ENCODE measurements at places on chromosomes 7 and 10.

DNA sequence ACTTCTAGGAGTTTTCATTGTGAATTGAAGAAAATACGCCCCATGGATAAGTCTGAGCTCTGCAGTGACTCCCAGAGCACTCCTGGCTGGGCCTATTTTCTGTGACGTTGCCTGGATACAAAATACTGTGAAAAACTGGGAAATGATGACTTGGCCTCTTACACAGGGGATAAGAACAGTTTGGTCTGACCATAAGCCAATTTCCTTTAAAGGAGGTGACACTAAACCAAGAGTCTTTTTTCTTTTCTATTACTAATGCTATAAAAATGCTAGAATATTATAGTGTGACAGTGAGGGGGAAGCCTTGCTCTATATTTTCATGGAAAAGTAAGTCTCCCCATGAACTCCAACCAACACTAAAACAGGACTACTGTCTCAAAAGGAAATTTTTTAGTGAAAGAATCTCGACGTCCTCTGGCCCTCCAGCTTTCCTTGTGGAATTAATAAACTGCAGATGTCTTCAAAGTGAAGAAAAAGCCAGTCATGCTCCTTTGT, 45.5 kb downstream of the MYOF start:
- DNase-seq, result no peak

DNA sequence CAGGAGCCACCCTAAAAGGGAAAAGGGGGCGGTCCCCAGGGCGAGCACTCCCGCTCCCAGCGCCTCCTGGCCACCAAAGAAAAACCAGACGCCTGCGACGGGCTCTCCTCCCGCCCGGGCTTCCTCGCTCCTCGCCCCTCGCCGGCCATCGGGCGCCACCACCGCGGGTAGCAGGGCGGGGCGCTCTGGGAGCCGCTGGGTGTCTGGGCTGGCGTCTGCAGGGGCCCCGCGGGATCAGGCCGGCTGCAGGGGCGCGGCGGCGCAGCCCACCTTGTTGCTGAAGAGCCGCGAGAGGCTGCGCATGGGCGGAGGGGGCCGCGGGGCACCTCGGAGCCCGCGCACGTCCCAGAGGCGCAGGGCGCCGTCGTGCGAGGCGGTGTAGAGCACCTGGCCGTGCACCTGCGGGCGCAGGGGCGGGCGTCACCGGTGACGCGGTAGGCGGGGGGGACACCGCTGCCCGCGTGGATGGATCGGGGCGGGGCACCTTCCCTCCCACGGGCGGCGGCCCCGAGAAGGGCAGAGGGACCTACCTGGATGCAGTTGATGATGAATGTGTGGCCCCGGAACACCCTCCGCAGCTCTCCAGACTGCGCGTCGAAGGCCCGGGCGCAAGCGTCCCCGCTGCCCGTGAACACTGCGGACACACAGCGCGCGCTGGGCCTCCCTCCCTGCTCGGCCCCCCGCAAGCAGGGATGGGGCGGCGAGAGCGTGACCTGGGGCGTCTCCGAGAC, 28.3 kb downstream of the WDR86 start:
- DNase-seq, result peak; percentile 35

GRCh38 chr7:51007551-51008505, 225.1 kb upstream of the GRB10 start:
- no peak for DNase-seq

DNA sequence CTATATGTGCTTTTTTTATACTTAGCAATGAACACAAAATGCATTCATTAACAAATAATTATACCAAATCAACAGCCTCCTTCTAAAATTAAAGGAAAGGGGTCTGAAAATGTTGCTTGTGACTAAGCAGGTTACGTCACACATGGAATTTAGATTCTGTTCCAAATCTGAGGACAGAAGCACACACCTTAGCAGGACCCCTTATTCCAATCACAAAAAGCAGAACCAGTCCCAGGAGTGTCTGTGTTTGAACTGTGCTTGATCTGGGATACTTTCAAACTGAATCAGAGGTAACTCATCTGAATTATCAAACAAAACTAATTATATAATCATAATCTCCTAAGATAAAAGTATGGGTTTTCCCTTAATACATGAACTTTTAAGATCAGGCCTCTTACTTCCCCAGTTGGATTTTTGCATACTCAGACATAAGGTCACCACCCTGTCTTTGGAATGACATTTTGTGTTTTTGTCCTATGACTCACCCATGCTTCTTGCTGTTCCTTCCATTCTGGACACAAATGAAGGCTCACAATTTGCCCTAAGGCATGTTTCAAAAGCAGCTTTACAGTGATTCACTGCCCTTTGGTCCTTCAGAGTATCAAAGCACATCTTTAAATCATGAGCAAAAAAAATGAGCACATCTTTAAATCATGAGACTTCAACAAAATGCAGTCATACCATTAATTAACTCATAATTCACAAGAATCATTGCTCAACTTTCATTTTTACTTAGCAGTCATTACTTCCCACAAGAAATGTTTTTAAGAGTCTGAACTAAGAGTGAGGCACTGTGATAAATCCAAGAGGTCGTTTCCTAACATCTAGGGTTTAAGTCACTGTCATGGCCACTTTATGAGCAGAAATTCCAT, 35.5 kb downstream of the SEMA3C start:
- no peak for DNase-seq

GRCh38 chr10:70493660-70494234, 15.2 kb downstream of the PALD1 start:
- DNase-seq, result peak; percentile 33

- no peak for DNase-seq
Observed at GRCh38 chr10:74746813-74747212, 79.6 kb upstream of the KAT6B start.

- DNase-seq, result peak; percentile 76
Observed at GRCh38 chr10:46228563-46229071, 58.2 kb upstream of the ANTXRL start.

- no peak for DNase-seq
Observed at GRCh38 chr7:101626069-101626671, 2.9 kb downstream of the MYL10 start.

DNA sequence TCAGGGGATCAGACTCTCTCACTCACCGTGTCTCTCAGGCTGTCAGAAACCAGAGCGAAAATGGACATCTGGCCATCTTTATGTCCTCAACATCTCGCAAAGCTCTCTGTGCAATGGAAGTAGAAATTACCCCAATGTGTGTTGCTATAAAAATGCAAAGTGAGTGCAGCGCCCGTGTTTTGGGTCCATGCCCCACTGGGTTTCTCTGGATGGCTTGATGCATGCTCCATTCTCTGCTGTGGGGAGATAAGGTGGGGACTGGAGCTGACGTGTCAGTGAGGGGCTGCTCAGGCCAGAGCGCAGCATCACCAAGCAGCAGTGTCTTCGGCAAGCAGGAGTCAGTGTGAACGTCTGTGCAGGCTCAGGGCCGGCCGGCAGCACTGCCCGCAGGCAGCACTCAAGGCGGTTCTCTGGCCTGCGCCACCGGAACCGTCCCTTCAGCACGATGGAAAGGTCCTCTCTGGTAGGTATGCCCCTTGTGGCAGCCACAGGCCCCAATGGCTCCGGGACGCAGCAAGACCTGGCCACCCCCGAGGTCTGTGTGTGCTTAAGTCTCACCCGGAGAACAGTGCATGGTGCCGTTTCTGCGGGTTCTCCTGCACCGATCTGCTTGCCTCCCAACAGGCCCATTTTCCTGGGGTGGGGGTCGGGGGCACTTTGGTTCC, 30.2 kb downstream of the WDR86 start:
- no peak for DNase-seq

GRCh38 chr10:104139221-104139620, 17.2 kb downstream of the SFR1 start:
- DNase-seq, result no peak

DNA sequence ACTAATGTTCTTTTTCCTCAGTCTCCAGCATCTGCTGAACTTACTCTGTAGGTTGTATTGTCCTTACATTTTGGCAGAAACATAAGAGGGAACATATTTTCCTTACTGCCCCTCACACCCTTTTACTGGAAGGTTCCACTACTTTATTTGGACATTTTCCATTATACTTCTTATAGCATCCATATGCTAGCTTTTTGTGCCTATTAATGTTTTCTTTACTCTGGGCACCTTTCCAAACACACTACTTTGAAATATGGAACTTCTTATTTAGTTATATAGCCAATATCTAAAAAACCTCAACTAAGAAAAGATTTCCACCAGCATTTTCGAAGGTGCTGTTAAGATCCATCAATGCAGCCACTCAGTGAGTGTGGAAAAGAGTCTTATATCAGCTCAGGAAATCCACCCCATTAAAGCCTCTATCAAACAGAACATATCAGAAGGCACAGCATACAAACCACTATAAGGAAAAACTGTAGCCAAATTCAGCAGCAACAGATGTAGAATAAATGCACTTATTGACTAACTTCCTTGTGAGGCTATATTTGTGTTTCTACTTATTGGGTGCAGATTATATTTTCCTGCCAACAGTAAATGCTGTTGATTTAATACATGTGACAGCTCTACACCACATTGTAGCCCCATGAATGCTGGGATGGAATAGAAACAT, 272.5 kb upstream of the SEMA3E start:
- no peak for DNase-seq

- DNase-seq, result no peak
Observed at GRCh38 chr10:99976886-99977665, 32.7 kb downstream of the DNMBP start.

DNA sequence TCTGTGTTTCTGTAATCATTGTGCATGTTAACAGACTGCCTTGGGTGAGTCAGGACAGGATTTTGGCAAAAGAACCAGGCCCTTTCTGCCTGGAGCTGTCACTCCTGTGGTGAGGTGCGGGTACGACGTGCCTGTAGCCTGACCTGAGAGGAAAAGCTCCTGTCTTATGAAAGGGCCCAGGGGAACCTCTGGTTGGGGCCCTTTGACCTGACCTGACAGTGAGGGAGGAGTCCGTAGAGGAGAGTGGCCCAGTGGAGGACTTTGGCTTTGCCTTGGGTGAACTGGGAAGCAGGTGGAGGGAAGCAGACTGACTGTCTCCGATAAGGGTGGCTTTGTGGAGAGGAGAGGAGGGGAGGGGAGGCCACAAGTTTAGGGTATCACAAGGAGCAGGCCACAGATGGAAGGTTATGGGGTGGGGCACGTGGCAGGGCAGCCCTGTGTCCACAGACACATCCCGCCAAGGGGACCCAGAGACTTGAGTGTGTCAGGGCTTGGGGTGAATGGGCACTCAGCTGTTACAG, 6.9 kb downstream of the PFKP start:
- no peak for DNase-seq

DNA sequence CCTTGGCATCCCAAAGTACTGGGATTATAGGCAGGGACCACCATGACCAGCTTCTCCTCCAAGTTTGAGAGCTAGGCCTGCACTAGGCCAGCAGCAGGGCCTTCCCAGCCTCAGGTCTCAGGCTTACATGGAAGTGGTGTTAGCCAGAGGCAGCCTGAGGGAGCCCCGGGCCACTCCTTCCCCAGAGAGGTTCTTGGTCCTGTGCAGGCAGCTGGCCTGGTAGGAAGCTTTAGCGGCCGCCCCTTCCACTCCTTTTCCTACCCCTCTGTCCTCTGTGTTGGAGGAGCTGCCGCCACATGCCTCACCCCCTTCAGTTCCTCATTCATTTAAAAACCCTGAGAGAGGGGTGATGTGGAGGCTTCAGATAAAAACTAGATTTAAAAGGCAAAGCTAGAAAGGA, 40.3 kb downstream of the TSPAN15 start:
- no peak for DNase-seq

DNA sequence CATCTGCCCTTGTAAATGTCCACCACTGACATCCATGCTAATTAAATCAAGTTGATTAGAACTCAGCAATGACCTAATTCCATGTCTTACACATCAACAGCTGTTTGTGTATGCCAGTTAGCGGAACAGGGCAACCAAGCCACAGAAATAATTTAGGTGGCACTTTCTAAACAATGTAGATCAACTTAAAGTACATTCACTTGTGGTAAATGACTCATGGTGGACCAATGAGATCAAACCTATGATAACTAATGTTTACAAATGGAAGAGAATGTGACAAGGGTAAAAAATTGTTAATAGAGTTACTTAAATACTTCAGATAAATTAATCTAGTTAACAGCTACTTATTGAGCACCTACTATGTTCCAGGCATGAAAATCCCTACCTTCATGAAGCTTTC, 63.1 kb upstream of the ICA1 start:
- DNase-seq, result no peak

GRCh38 chr7:47581804-47582763, at the start of gene TNS3:
TNS3 (minus strand) TSS chr7:47582111; CDS start chr7:47439636, 142,475 bp downstream.
- no peak for DNase-seq
